Naive thymus-derived CD8-positive, alpha-beta T cell (primary cell): ENCODE measurements at places on chromosomes 16 and 17. TPM values are rescaled to one million over a fixed set of nuclear protein-coding genes. Genes with fewer than 3 reads are reported as not detected.

The CLEC18C gene
- not detected for polyA plus RNA-seq

The ZNF688 gene
- 21.7 TPM for polyA plus RNA-seq

DNA sequence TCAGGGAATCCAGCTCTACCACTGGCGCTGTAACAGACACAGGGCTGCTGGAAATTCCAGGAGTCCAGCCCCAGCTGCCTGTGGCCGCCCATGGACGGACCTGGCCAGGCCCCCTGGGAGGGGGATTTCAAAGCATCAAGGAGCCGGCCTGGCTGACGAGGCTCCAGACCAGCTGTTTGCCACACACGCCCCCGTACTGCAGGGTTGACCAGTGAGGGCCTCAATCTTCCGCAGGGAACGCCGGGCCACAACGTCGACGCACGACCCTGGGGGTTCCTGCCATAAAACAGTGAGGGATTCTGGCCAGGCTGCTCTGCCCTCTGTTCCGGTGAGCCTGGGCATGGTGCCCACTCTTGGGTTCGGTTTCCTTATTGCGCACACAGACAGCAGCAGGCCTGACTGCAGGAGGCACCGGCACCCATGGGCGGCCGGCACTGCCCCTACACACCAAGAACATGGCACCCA, 3.7 kb downstream of the LMF1 start:
- H3K4me3 ChIP-seq, result no peak overlapping the region
- peaks cover 39% of the 10 kb centered on the region for H3K4me1 ChIP-seq
- H3K27ac ChIP-seq, result no peak overlapping the region

- H3K4me3 ChIP-seq, result no peak overlapping the region
- peak; percentile 7 for DNase-seq
- no peak overlapping the region for H3K27ac ChIP-seq
- H3K4me1 ChIP-seq, result peaks cover 68% of the 10 kb centered on the region
- no peaks in the 10 kb centered on the region for H3K36me3 ChIP-seq
Measured at GRCh38 chr17:66625311-66625767, 209.6 kb upstream of the CACNG5 start.

DNA sequence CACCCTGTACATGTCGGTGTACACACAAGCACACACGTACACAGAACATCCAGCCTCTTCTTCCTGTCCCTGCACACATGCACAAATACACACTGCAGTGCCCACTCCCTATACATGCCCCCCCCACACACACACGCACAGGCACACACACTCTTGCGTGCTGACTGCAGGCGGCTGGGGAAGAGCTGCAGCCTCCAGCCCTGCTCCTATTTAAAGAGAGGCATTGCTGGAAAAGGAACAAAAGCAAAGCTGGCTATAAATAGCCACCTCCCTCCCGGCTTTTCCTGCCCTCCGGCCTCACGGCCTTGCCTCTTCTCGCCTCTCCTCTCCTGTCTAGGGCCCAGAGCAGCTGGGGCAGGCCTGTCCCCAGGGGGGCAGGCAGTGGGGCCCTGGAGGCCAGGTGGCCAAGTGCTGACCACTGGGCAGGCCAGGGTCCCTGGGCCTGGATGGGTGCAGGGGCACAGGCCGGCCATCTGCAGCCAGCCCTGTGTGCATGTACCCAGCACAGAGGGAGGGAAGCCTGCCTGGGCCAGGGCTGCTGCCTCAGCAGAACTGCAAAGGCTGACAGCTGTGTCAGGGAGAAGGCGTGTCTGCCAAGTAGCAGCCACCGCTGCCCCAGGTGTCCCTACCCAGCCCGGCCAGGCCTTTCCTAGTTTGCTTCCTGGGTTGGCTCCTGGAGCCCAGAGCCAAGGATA, 25.4 kb downstream of the RTN4RL1 start:
- no peak overlapping the region for H3K27ac ChIP-seq
- H3K4me3 ChIP-seq, result peak overlapping the region; percentile 71
- peaks cover 5% of the 10 kb centered on the region for H3K36me3 ChIP-seq
- H3K27me3 ChIP-seq, result peaks cover 12% of the 10 kb centered on the region

The TNFSF13 gene
- polyA plus RNA-seq, result 1.2 TPM

- H3K36me3 ChIP-seq, result no peaks in the 10 kb centered on the region
- H3K27ac ChIP-seq, result peak overlapping the region; percentile 83
- peaks cover 14% of the 10 kb centered on the region for H3K27me3 ChIP-seq
- no peak for DNase-seq
- peaks cover 66% of the 10 kb centered on the region for H3K4me1 ChIP-seq
Measured at GRCh38 chr17:42677921-42678781, 1.4 kb upstream of the PLEKHH3 start.
